ENCODE measurements at places on chromosomes 2 and 18.

DNA sequence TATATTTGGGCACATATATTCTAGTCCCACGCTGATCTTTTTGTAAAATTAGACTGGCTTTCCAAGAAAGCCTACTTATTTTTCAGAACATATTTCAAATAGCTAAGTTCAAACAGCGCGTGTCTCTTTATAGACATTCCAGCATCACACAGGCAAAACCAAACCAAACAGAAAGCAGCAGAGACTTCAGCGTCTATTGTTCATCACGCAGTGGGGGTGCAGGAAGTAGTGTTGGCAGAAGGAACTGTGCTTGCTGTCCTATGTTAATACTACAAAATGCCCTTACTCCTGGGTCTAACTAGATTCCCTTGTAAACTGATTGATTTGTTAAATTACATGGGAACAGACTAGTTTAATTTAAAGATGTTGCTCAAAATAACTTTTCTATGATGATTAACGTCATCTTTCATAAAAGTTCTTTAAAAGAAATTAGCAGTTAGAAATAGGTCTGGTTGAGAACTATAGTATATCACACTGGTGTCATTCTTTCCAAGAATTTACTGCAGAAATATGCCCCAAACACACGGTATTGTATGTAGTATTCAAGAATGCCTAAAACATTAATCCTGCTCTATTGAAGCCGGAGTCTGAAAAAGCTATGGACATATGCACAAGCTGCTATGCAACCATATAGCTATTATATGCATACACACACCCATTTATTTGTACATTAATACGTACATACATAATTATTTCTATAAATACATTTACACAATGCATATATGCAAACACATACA, 436.3 kb downstream of the CBLN2 start:
- peak; percentile 78 for DNase-seq

GRCh38 chr18:7562491-7562890, 4.6 kb upstream of the PTPRM start:
- no peak for DNase-seq

GRCh38 chr2:218910741-218911140, 30.1 kb downstream of the WNT10A start:
- no peak for DNase-seq

DNA sequence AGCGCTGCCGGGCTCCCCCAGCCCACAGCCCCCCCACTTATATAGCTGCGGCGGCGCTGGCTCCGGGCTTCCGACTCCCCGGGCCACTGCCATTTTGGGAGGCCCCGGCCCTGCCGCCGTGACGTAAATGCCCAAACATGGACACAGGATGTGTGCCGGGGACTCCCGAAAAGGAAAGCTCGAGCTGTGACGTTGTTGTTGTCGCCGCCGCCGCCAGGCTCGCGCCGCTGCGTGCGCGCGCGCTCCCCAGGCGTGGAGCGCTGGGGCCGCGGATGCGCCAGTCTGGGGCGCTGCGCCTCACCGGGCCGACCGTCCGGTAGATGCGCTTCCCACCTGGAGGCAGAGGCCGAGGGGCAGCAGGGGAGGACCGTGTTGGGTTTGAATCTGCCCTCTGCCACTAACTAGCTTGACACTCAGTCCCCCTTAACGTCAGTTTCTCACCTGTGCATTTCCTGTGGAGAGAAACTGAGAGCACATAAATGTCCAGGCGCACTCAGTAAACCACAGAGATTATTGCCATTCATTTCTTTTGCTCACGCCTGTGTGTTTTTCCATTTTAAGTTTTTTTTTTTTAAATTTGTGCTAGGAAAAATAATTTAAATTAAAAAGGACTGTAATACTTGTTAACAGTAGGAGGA, at the start of gene EGR4:
Gene EGR4 (minus strand): TSS at position 15 of the 638 bp plus-strand sequence. CDS start 231 bp downstream, outside the sequence.
- DNase-seq, result peak; percentile 83

DNA sequence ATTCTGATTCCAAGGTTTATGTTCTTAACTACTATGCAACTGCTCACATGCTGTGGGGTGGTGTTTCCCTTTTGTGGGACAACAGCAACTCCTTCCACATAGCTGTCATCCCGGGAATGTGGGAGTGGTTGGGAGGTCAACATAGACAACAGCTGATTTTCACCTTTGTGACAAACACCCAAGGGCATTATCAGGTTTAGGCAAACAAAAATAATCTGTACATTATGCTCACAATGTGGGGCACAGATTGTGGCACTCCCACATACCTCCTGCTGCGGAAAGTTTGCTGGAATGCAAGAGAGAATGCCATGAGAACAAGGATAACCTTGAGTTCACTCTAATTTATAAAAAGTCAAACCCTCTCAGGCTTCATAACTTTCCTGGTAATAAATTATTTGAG, 582.6 kb downstream of the CNTNAP5 start:
- no peak for DNase-seq

DNA sequence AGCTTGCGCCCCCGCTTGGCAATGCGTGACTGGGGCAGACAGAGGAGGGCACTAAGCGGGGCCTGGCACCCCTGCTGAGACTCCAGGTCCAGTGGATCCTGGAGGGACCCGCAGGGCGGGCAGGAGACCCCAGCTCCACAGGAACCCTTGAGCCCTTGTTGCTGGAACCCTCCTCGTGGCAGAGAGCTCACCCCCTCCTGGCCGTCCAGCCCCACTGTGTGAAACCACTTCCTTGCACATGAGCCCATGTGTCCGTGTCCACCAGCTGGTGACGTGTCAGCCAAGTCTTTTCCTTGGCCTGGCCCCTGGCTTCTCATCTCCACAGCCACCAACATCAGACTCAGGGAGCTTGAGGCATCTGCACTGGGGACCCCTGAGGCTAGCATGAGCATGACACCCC, 38.0 kb downstream of the BIN1 start:
- DNase-seq, result no peak

GRCh38 chr2:222504719-222505118, 80.4 kb downstream of the SGPP2 start:
- DNase-seq, result no peak

DNA sequence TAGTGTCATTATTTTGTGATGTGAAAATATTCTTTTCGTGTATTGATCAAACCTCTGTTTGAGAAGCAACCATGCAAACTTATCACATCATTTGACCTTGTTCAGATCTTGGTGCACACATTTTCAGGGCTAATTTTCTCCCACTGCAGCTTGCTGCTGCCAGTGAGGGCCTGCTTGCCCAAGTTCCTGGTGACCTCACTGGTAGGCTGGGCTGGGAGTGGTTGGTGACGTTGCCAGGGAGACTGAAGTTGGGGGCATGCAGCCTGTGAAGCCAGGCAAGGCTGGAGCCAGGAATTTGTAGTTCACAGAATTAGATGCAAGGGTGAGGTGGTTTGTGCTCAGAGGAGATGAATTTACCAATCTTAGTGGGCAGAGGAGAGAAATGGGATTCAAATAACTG, 38.5 kb downstream of the PARD3B start:
- no peak for DNase-seq

- DNase-seq, result no peak
Measured at GRCh38 chr2:237878321-237879057, 19.1 kb downstream of the RAMP1 start.

DNA sequence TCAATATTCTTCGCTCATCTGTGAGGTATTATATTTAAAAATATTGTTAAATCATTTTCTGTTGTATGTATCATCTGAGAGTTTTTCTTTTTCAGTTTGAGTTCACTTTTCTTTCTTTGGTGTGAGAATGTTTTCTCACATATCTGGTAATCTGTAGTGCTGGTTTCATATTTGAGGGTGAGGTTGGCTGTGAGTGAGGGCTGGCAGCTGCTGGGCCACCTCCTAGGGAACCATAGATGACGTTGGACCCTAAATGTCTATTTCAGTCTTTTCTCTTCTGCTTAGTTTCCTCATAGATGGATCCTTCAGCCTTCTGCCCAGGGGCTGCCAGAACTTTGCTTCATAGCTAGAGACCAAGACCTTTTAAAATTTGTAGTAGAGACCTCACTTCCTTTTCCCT, 33.5 kb downstream of the MGAT5 start:
- DNase-seq, result no peak

- DNase-seq, result no peak
Measured at GRCh38 chr18:48617844-48618497, 79.1 kb downstream of the CTIF start.

DNA sequence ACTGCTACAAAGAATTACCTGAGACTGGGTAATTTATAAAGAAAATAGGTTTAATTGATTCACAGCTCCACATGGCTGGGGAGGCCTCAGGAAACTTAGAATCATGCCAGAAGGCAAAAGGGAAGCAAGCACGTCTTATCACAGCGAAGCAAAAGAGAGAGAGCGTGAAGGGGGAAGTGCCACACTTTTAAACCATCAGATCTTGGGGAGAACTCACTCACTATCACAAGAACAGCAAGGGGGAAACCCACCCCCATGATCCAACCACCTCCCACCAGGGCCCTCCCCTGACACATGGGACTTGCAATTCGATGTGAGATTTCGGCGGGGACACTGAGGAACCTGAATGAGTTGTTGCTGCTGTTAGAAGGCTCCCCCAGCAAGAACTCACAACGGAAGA, 220.2 kb upstream of the PIEZO2 start:
- DNase-seq, result no peak

DNA sequence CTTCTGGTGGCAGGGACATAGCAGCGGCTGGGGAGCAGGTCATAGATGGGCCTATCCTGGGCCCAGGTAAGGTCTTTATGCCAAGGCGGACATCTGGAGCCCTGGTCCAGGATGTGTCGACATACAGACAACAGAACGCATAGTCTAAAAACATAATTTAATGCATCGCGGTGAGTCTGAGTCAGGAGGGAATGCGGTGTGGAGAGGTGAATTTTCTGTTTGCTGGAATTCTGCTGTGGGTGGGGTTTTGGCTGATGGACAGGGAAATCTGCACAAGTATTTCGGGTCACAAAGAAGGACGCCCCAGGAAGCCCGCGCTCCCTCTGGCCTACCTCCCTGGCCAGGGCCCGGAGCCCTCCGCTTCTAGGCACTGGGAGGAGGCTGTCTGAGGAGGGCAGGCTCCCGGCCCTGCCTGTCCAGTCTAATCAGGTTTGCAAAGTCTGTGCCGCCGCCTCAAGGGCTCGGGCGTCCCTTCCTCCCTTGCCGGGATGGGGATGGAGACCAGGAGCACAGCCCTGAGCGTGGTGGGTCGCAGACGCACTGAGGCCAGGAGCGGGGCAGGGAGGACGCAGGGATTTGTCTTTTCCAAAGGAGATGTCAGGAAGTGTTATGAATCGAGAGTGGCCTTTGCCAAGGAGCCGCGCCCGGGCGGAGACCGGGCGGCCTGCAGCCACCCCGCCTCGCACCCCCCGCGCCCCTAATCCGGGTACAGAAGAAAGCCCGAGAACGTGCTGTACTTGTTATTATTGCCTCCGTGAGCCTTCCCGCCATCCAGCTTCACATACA, 2.3 kb downstream of the C1QL2 start:
- DNase-seq, result no peak
